DND-41 (cell line): ENCODE measurements at places on chromosomes 6 and 20.
A peak's percentile ranks its signal among the peaks of the same experiment; 100 is the strongest.

DNA sequence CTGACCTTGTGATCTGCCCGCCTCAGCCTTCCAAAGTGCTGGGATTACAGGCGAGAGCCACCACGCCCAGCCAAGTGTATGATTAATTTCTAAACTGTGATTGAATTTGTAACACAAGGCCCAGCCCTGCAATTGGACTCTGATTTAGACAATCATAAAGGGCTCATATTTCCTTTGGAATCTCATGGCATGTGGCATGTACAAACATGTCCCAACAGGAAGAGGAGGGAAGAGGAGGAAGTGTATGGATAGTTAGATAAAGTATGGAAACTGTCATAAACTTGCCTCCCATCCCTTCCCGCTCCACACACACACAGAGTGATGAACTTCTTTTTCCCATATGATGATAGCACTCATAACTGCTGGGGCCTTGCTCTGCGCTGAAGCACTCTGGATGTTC, 27.2 kb upstream of the QKI start:
- H3K4me3 ChIP-seq, result no peak overlapping the region
- no peak for DNase-seq
- H3K4me1 ChIP-seq, result no peaks in the 10 kb centered on the region
- no peaks in the 10 kb centered on the region for H3K36me3 ChIP-seq
- H3K27ac ChIP-seq, result no peak overlapping the region

- no peaks in the 10 kb centered on the region for H3K27me3 ChIP-seq
- no peak overlapping the region for H3K4me3 ChIP-seq
- H3K4me1 ChIP-seq, result no peaks in the 10 kb centered on the region
These were observed 26.8 kb downstream of the ZBTB46 start for GRCh38 chr20:63804308-63804636.

DNA sequence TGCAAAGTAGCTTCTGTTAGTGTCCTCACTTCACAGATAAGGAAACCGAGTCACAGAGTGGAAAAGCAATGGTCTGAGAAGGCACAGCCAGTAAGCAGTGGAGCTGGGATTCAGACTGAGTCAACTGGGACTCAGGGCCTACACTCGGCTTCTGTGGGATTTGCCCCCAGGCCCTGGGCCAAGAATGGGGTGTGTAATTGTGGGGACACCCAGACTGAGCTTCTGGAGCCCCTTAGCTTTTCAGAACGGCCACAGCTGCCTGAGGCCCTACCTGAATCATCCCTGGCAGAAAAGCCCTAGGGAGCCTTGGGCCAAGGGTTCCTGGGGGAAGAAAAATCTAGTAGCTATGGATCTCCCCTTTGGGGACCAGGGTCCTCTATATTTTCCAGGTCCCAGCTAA, 6.5 kb downstream of the ANGPT4 start:
- H3K27ac ChIP-seq, result no peak overlapping the region
- H3K36me3 ChIP-seq, result no peaks in the 10 kb centered on the region

GRCh38 chr6:37822851-37823682, 3.5 kb downstream of the ZFAND3 start:
- no peak overlapping the region for H3K27ac ChIP-seq
- DNase-seq, result no peak
- H3K27me3 ChIP-seq, result no peaks in the 10 kb centered on the region
- no peak overlapping the region for H3K4me3 ChIP-seq
- H3K36me3 ChIP-seq, result 0 out of 2 replicates have a peak, but pooled peaks cover 3% of the 10 kb centered on the region

DNA sequence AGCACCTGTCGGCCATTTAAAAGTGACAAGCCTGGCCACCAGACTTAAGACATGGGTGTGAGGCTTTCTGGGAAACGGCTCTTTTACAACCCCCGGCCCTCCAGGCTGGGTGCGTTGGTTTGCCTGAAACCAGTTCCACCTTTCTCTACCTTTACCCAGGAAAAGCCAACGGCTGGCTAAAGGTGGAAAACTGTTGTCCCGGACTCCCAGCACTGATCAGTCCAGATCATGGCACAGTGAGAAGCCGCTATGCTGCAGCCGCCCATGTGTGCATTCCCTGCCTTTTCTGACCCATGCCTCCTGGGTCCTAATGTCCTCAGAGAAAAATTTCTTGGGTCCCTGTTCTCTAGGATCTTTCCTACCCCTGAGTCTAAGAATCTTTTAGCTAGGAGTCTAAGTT, 655.7 kb upstream of the HS3ST5 start:
- no peak overlapping the region for H3K4me3 ChIP-seq
- H3K4me1 ChIP-seq, result no peaks in the 10 kb centered on the region
- H3K27me3 ChIP-seq, result no peaks in the 10 kb centered on the region
- DNase-seq, result no peak

DNA sequence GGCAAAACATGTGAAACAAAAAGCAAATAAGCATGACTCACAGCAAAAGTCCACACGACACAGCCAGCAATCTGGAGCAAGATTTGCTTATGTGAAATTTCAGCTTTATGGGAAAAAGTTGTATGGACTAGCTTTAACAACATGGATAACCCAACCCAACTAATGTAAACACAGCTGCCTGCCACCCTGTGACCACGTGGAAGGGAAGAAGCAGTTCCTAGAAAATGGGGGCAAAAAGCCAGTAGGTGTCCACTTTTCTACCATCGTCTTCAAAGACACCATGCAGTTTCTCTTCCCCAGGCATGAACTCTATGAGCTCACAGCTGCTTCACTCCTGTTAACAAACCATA, 425.4 kb upstream of the RNF217 start:
- no peaks in the 10 kb centered on the region for H3K36me3 ChIP-seq
- no peaks in the 10 kb centered on the region for H3K27me3 ChIP-seq
- no peak overlapping the region for H3K4me3 ChIP-seq
- H3K27ac ChIP-seq, result no peak overlapping the region
- H3K4me1 ChIP-seq, result no peaks in the 10 kb centered on the region

- H3K36me3 ChIP-seq, result no peaks in the 10 kb centered on the region
- H3K4me3 ChIP-seq, result no peak overlapping the region
- DNase-seq, result no peak
- H3K27me3 ChIP-seq, result no peaks in the 10 kb centered on the region
- no peak overlapping the region for H3K27ac ChIP-seq
- H3K4me1 ChIP-seq, result no peaks in the 10 kb centered on the region
These were observed 22.2 kb downstream of the KHDC1L start for GRCh38 chr6:73203098-73203497.

- peak; percentile 43 for DNase-seq
- no peak overlapping the region for H3K27ac ChIP-seq
- H3K36me3 ChIP-seq, result peaks cover 18% of the 10 kb centered on the region
These were observed 3.8 kb downstream of the DIDO1 start for GRCh38 chr20:62922451-62922921.

DNA sequence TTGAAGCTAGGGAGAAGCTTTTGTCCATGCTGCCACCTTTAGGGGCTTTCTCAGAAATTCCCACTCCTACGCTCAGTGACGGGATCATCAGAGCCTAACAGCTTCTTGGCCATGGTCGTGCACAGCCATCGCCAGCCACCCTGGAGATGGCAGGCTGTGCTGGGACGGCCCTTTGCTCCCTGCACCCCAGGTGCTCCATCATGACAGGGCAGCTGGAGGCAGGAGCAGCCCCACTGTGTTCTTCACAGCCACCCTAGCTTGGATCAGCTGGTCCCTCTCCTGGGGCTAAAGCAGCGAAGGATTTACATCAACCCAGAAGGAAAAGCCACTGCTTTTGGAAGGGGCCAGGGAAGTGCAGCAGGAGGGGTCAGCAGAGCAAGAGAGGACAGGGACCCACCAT, 235.9 kb downstream of the LY86 start:
- no peaks in the 10 kb centered on the region for H3K36me3 ChIP-seq
- H3K27ac ChIP-seq, result no peak overlapping the region
- H3K4me1 ChIP-seq, result no peaks in the 10 kb centered on the region
- no peak for DNase-seq

DNA sequence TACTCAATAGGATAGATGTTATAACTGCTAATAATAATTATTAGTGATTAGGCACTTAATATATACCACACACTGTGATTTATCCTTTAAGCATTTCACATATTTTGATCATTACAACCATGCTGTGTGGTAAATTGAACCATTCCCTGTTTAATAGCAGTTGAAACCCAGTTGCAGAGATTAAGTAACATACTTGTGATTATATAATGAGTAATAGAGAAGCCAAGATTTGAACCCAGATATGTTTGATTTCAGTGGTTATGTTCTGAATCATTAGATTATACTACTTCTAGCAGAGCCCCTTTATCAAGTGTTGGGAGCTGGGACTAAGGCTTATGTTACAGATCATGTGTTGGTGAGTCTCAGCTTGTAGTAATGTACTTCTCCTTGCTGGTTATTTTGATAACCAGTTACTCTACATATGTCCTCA, 44.1 kb downstream of the STK4 start:
- H3K4me1 ChIP-seq, result no peaks in the 10 kb centered on the region
- peaks cover 54% of the 10 kb centered on the region for H3K36me3 ChIP-seq
- no peak for DNase-seq
- no peak overlapping the region for H3K27ac ChIP-seq
- H3K27me3 ChIP-seq, result no peaks in the 10 kb centered on the region
- H3K4me3 ChIP-seq, result no peak overlapping the region

DNA sequence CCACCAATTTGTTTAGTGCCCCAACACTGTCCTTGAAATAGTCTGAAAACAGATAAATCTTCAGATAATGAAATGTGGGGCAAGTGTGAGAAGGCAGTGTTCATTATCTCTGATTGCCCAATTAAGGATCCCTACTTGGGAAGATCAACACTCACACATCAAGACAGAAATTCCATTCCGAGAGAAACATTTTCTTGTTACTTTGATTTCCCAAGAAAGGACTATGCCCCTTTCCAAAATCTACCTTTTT, 16.2 kb downstream of the HMGN4 start:
- no peaks in the 10 kb centered on the region for H3K36me3 ChIP-seq
- peaks cover 56% of the 10 kb centered on the region for H3K4me1 ChIP-seq
- no peak for DNase-seq
- no peaks in the 10 kb centered on the region for H3K27me3 ChIP-seq
- H3K27ac ChIP-seq, result peak overlapping the region; percentile 58

GRCh38 chr6:35411066-35411465, 41.1 kb upstream of the FANCE start:
- no peak overlapping the region for H3K27ac ChIP-seq
- no peak overlapping the region for H3K4me3 ChIP-seq
- no peaks in the 10 kb centered on the region for H3K4me1 ChIP-seq
- H3K36me3 ChIP-seq, result peaks cover 23% of the 10 kb centered on the region

DNA sequence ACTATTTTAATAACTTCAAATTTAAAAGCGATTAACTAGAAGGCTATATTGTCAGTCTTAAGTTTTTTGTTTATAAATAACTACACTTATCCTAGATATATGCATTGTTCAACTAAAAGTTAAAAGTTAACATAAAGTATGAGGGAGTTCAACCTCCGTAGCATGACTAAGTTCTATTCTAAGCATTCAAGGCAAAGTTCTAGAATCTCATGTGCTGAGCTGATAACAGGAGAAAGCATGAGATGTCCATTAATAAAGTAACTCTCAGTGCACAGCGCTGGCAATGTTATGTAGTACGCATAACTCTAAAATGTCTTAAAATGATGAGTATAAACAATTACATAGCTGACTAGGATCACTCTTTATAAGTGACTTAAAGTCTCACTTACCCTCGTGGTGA, 264.8 kb downstream of the RNGTT start:
- H3K4me1 ChIP-seq, result no peaks in the 10 kb centered on the region
- no peak overlapping the region for H3K4me3 ChIP-seq
- no peaks in the 10 kb centered on the region for H3K27me3 ChIP-seq

DNA sequence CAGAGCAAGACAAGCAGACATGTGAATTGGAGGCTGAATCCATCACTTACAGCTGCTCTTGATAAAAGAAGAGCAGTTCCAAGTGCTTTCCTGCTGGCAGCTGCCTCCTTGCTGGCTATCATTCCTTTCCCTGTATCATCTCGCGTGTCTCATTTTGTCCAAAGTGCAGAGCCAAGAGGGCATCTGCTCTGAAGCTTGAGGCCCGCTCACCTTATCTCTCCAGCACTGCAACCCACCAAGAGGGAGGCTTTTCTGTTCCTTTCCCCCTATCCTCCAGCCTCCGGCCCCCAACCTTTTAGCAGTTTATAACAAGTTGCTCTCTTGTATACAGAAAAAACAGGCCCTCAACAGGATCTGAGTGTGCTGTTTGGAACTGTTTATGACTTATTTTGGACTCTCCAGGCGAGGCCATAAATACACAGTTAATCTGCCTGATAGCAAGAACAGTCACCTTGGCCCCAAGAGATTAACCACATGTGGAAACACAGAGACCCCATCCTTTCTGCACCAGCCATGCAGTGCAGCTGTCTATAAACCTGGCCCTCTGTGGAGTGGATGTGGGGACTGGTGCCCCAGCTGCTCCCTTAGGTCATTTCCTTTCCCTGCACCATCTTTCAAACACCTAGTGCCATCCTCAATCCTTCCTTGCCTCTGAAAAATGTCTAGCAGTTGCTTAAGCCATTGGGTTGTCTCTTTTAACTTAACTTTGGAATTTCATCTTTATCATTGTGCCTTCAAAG, 172.5 kb upstream of the FERMT1 start:
- H3K27me3 ChIP-seq, result no peaks in the 10 kb centered on the region
- H3K4me3 ChIP-seq, result no peak overlapping the region
- H3K4me1 ChIP-seq, result no peaks in the 10 kb centered on the region
- no peaks in the 10 kb centered on the region for H3K36me3 ChIP-seq

- peaks cover 39% of the 10 kb centered on the region for H3K4me1 ChIP-seq
- no peaks in the 10 kb centered on the region for H3K36me3 ChIP-seq
- H3K27me3 ChIP-seq, result no peaks in the 10 kb centered on the region
- DNase-seq, result no peak
- no peak overlapping the region for H3K4me3 ChIP-seq
These were observed 57.2 kb upstream of the MAFB start for GRCh38 chr20:40746251-40746650.

DNA sequence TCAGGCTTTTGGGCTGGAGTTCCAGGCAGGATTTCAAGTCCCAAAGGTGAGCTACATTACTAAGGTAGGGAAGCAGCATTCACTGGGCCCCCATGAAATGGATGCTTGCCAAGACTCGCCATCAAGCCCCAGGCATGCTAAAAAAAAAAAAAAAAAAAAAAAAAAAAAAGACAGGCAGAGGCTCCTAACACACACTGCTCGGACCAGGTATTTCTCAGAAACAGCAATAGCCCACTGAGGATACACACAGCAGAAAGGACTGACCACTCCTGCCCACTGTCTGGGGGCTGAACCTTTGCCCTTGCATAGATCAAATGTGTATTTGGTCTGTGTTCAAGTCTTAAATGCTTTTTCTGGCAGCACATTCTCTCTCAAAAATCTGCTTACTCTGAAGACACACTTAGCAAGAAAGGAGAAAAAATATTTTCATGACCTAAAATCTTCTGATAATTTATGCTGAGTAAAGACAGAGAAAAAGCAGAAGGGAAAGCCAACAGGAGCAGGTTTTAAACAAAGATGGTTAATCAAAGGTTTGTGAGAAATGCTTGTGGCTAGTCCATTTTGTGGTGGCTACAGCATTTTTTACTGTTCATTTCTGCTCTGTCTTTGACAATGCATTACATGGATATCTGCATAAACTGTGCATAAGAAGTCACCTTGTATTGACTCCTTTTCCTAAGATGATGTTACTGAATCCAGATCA, 37.9 kb upstream of the BEND6 start:
- H3K36me3 ChIP-seq, result no peaks in the 10 kb centered on the region
- no peak for DNase-seq
- no peak overlapping the region for H3K27ac ChIP-seq
- H3K27me3 ChIP-seq, result peaks cover 4% of the 10 kb centered on the region
- H3K4me1 ChIP-seq, result no peaks in the 10 kb centered on the region
- H3K4me3 ChIP-seq, result no peak overlapping the region

GRCh38 chr6:75266716-75267291, 17.8 kb downstream of the TMEM30A start:
- peaks cover 41% of the 10 kb centered on the region for H3K36me3 ChIP-seq
- no peak for DNase-seq
- no peak overlapping the region for H3K4me3 ChIP-seq
- H3K4me1 ChIP-seq, result no peaks in the 10 kb centered on the region
- no peaks in the 10 kb centered on the region for H3K27me3 ChIP-seq

- DNase-seq, result no peak
- H3K27ac ChIP-seq, result no peak overlapping the region
These were observed 7.7 kb downstream of the TXNDC5 start for GRCh38 chr6:7902867-7903266.
